ENCODE measurements at places on chromosomes 1 and 21. TPM values are rescaled to one million over a fixed set of nuclear protein-coding genes. Genes with fewer than 3 reads are reported as not detected.

Gene LHX8
- not detected for total RNA-seq

Gene SLC37A1
- total RNA-seq: 0.97 TPM

Gene TMEM125
- total RNA-seq: not detected

Gene CASQ2
- total RNA-seq: not detected

Gene TXNIP
- 69.5 TPM for total RNA-seq

Gene PPIAL4G
- not detected for total RNA-seq
